NCI-H1436 (cell line): ENCODE measurements at places on chromosomes 7 and 10.
A peak's percentile ranks its signal among the peaks of the same experiment; 100 is the strongest.

GRCh38 chr10:1661859-1662437 is 75.4 kb downstream of the ADARB2 start:
- DNase-seq = peak; percentile 40

DNA sequence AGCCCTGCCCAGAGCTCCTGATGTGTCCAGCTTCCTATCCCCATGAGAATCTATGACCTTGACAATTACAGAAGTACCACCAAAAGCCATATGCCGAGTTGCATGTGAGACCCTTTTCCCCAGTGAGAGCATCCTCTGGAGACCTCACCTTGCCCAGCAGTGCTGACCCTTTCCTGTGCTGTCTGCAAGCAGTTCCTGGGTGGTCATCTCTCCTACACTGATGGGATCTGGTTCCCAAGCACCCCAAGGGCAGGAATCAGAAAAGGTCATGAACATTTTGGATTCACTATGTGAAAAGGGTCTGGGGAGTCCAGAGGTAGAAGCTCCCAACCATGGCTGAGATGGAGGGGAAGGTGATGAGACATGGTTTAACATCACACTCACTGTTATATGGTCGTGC is 18.2 kb downstream of the SFTPD start:
- no peak for DNase-seq

DNA sequence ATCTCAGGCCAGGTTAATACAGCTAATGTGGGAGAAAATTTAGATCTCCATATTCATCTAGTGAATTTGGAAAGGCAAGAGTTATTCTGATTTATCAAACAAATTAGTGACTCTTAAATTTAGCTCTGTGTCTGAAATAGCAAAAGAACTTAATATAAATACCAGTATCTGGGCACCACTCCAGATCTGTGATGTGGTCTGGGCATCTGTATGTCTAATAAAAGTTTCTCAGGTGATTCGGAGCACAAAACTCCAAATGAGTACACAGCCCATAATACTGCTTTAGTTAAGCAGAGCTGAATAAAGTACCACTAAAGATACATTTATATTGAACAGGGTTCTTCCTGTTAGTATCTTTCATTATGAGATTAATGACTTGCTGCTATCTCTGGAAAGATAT is 261.4 kb downstream of the BAMBI start:
- no peak for DNase-seq

- no peak for DNase-seq
Measured at GRCh38 chr7:48894574-48894973, 29.8 kb upstream of the CDC14C start.

DNA sequence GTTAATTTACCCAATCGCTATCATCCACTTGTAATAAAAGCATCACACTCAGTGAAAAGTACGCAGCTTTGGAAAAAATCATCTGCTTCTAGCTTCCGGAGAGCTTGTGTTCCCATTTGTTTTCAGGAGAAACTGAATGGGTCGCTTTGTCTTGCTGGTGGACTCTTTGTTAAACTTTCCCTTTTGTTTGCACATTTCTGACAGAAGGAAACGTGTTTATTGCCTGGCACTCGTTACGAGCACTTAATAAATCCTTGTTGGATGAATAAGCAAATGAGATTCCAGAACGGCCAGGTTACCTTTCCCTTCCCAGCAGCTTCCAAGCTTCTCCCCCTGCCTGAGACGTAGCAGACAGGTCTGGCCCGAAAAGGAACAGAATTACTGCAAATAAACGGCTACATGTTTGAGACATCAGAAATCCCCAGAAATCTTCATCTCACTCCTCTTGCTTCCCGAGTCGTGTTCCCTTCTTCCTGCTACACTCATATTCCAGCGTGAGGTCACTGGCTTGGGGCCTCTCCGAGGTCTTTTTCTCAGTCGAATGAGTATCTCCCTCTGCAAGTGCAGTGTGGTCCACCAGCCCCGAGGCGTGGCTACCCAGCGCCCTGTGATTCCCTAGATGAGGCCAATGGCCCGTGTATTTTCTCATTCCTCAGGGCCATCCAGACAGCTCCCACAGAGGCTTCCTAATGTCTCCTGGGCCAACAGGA is 167.2 kb downstream of the FRMD4A start:
- DNase-seq = no peak

- no peak for DNase-seq
Measured at GRCh38 chr10:72259491-72260238, 14.1 kb upstream of the DDIT4 start.

- DNase-seq = no peak
Measured at GRCh38 chr7:142438235-142438922, 180.5 kb upstream of the PRSS58 start.

- no peak for DNase-seq
Measured at GRCh38 chr7:103630318-103630717, 184.3 kb upstream of the SLC26A5 start.

GRCh38 chr7:19663816-19664462 is 44.9 kb downstream of the POLR1F start:
- no peak for DNase-seq

GRCh38 chr10:133616371-133617130 is 10.0 kb downstream of the FRG2B start:
- DNase-seq = no peak

DNA sequence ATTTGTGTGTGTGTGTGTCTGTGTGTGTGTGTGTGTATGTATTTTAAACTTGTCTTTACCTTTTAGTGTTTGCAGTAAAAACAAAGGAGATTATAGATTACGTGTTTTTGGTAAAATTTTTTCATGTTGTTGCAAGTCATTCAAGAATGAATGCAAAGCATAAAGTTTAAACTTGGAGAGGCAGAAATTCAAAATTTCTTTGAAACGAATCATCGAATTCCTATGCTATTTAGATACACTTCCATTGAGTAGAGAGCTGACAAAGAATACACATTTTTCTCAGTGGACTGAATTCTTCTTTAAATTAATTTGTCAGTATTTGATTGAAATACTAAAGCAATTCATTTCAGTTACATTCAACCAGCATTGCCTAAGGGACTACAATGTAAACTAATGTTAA is 66.0 kb upstream of the HDAC9 start:
- DNase-seq = no peak

DNA sequence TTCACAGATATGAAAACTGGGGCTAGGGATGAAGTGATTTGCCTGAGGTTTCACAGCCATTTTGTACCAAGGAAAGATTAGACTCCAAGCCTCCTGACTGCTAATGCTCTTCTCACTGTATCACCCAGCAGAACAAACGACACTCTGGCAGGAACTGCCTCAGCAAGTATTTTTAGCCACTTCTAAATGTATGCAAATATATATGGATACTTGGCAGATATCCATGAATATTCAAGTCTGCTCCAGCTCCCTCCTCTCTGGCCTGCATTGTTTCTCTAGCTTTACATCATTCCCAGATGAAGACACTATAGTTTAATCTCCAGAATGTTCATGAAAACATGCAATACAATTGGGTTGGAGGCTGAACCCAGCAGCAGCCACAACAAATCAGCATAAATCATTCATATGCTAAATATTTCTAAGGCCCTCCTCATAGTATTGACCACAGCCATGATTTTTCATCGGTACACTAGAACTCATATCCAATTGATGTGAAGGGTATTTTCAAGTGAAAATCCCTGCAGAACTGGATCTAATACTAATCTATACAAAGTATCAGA is 65.5 kb downstream of the HPSE2 start:
- DNase-seq = no peak

- no peak for DNase-seq
Measured at GRCh38 chr10:12533723-12534122, 184.4 kb downstream of the CAMK1D start.

GRCh38 chr7:132117181-132117580 is 459.1 kb downstream of the PLXNA4 start:
- no peak for DNase-seq

DNA sequence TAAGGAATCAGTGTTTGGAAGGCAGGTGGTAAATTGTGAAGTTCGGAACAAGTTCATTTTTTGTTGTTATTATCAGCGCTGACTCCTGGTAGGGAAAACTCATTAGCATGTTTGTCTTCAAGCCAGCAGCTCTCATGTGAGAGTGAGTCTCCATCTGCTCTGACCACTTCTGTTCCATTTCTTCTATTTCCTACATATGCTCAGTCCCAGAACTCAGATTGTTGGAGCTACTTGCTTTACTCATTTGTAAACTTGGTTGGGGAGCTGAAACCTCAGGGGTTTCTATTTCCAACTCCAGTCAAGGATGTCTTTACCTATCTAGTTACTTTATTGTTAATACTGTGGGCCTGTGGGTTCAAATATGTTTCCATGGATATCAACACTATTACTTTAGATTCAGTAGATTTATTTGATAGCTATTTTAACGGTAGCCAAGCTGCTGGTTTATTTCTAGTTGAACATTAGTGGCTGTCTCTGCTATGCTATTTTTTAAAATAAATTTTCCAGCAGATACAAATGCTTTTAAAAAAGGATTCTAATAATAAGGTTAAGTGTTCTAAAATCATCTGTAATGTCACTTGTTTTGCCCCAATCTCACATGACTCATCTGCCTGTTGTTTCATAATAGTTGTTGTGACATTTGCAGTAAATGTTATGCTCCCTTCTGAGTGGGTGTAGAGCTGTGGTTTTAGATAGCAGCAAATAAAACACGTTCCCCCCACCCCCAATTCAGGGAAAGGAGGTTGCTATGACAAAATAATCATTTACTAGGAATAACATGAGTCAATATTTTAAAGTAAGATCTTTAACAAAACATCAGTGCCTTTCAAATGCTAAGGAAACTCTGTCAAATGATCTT is 143.3 kb downstream of the HDAC9 start:
- no peak for DNase-seq

- no peak for DNase-seq
Measured at GRCh38 chr7:106057962-106058927, 53.9 kb downstream of the SYPL1 start.

DNA sequence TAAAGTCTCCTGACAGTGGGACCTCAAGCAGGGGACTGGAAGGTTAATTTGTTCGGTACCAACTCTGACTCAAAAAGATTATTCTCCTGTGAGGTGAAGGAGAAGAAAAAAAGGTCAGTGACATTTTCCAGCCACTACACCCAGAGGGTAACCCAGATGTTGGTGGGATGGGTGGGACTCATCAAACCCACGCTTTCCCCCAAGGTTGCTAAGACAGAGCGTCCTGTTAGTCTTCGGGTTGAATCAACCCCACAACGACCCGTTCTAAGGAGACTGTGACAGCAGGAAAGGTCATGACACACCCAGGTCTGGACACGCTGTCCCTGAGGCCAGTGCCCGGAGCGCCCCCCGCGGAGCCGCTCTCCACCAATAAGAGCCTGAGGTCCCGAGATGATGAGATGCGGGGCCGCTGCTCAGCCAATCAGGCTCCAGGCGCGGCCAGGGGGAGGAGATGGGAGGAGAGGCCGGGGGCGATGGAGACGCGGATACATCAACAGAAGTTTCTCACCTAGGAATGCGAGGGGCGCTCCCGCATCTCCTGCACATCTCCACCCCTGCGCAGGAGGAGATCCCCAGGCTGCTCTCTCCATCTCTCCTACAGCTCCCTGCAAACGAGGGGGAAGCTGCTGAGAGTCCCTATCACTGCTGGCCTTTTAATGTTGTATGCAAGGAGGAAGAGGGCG is at the start of gene WNT16:
WNT16 (plus strand) TSS at position 493 of the 683 bp plus-strand sequence. CDS start 293 bp downstream, outside the sequence.
- no peak for DNase-seq

GRCh38 chr7:104903044-104903443 is 111.0 kb upstream of the KMT2E start:
- no peak for DNase-seq

DNA sequence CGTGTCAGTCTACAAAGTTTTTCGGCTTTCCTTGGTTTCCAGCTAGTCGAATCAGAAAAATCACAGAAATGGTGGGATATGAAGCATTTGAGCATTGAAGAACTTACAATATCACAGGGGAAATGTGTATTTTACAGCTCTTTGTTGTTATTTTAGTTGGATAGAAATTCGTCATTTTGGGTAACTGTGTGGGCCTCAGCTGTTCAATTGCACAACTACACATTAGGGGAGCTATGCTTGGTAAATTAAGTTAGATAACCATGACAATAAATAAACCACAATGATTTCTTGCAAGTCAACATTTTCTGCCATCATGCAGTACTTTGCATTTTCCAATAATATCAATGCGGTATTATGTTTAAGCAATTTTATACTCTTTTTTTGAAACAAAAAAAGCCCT is 80.4 kb upstream of the ANK3 start:
- no peak for DNase-seq

- no peak for DNase-seq
Measured at GRCh38 chr10:97551271-97551670, 21.3 kb upstream of the ANKRD2 start.

GRCh38 chr7:55565681-55566080 is 6.6 kb downstream of the VOPP1 start:
- no peak for DNase-seq

- DNase-seq = no peak
Measured at GRCh38 chr7:103772171-103772773, 217.2 kb downstream of the RELN start.

DNA sequence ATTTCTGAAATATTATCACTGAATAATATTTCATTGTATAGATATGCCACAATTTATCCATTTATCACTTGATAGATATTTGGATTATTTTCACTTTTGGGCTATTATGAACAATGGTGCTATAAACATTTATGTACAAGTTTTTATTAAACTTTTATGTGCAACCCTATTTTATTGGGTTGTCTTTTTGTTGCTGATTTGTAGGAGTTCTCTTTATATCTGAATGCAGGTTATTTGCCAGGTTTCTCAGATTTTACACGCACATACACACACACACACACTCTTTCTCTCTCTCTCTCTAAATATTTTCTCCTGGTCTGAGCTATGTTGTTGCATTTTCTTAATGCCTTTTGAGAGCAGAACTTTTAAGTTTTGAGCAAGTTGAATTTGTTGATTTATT is 36.2 kb downstream of the ADK start:
- no peak for DNase-seq

GRCh38 chr10:79443338-79444198 is 1.9 kb downstream of the ZCCHC24 start:
- no peak for DNase-seq

- DNase-seq = peak; percentile 37
Measured at GRCh38 chr7:18345641-18346234, 149.8 kb upstream of the HDAC9 start.

DNA sequence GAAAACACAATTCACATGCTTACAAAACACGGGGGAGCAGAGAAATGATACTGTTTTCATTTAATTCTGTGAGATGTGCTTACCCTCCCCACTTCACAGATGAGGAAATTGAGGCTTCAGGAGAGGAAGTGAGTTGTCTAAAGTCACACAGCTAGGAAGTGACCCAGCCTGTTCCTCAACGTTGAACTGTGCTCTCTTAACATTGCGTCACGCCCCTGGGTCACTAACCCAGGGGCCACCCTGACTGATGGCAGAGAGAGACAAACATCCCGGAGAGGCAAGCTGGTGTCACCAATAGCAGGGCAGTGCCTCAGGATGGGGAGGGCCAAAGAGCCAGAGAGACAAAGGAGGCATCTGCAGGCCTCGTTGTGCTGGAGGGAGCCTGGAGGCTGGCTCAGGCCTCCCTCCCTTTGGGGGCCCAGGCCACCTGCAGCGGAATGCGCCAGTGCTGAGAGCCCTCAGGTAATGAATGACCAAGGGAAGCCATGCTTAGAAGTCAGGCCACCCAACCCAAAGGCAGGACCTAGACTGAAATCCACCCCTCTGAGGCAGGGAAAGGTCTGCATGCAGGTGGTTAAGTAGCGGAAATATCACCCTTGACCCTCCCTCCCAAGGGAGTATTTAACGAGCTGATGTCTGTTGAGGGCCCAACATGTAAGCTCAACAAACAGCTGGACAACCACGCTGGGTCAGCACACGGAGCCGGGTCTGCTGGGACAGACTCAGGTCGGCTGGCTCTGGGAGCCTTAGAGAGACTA is 81.3 kb downstream of the C10orf105 start:
- DNase-seq = no peak
